EL (cell line): ENCODE measurements at places on chromosomes 11 and 22.

- no peak for DNase-seq
Observed at GRCh38 chr11:20909995-20910726, 240.8 kb downstream of the NELL1 start.

- DNase-seq: no peak
Observed at GRCh38 chr22:17779286-17780115, 5.2 kb upstream of the BID start.

- DNase-seq: no peak
Observed at GRCh38 chr11:15987046-15987445, 369.3 kb downstream of the SOX6 start.

DNA sequence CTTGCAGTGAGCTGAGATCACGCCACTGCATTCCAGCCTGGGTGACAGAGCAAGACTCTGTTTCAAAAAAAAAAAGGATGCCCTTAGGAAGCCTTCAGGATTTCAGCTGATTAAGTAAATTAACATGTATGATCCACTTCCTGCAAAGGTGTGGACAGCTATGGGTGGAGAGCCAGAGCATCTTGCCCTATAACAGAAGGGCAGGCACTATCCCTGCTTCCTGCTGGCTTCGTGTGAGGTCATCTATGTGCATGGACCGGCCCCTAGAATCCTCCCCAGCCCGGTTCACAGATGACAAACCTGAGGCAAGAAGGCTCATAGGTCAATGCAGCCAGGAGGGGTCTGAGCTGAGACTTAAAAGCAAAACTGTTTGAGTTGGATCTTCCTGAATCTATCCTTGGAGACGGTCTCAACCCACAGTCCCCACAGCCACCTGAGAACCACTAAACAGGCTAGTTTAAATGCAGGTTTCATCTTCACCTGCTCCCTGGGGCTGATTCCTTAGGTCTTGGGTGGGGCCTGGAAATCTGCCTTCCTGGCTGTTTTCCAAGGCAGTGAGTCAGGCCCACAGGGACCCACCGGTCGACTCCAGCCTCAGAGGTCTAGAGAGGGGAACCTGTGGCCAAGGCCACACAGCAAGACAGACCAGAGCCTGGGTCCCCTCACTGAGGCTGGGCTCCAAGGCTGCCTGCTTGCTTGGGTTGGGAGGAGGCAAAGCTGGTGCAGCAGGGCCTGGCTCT is 55.2 kb upstream of the MPEG1 start:
- DNase-seq: no peak

DNA sequence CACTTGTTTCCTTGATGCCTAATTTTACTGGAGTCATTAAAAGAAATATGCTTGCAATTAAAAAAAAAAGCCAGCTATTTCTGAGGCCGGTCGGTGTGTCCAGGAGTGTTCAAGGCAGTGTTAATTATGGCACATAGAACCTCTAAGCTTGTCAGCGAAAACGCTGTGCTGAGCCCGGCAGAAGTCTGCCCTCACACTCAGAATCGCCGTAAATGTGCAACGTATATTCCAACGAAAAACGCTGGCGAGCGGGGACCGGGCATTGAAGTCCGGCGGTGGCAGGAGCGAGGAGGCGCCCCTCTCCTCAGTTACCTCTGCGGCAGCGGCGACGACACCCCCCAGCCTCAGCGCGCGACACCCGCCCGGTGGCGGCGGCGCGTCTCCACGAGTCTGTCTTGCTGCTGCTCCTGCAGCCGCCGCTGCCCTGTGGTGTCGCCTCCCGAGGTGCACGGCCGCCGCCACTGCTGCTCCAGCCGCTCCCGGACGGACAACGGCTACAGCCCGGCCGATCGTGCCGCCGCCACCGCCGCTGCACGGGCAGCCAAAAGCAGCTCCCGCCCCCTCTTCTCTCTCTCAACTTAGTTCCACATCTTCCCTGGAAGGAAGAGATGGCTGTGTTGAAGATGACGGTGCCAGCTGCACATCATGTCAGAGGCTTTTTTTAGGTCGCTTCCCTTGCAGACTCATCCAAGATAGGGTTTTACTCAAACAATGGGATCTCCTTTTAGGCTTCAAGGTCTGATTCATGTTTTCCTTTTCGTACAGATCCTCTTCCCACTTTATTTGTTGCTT is 56.0 kb downstream of the JAM3 start:
- peak; percentile 39 for DNase-seq

GRCh38 chr11:96393753-96394348 is 4.0 kb downstream of the JRKL start:
- peak; percentile 51 for DNase-seq

- peak; percentile 65 for DNase-seq
Observed at GRCh38 chr11:66076561-66076960, 6.5 kb downstream of the PACS1 start.

DNA sequence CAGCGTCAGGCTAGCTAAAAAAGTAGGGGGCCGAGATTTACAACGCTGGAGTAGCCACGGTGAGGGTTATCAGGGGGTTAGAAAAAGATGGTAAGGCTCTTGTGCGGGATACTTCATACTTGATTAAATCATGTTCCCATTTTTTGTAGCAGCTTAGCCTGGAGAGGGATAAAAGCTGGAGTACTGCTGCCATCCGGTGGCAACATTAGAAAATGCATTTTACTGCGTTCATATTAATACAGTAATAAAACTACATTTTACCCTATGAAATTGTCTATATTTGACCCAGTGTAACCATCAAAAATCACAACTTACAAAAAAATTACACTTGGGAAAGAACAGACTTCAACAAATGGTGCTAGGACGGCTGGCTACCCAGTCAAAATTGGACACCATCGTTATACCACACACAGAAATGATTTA is 17.3 kb downstream of the RPUSD4 start:
- peak; percentile 45 for DNase-seq

- DNase-seq: peak; percentile 18
Observed at GRCh38 chr11:111836721-111837120, 34.7 kb downstream of the ALG9 start.

GRCh38 chr11:128905345-128906184 is 14.4 kb downstream of the KCNJ5 start:
- DNase-seq: peak; percentile 57

GRCh38 chr11:122646549-122647340 is 8.8 kb upstream of the UBASH3B start:
- peak; percentile 75 for DNase-seq

DNA sequence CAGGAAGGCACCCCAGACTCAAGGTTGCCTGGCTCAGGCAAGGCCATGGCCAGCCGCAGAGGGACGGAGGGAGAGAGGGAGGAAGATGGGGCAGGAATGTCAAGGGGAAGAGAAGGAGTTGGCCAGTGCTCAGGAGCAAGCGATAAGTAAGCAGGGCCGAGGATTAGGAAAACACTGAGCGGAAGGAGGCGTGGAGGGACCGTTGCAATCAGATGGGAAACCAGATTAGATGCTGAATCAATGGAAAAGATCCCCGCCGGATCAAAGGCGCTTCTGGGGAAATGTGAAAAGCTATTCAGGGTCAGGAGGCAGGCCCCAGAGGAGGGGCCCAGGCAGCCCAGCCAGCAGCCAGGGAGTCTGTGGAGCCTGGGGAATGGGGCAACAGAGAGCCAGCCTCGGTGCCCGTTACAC is 26.6 kb upstream of the MYEOV start:
- DNase-seq: no peak

DNA sequence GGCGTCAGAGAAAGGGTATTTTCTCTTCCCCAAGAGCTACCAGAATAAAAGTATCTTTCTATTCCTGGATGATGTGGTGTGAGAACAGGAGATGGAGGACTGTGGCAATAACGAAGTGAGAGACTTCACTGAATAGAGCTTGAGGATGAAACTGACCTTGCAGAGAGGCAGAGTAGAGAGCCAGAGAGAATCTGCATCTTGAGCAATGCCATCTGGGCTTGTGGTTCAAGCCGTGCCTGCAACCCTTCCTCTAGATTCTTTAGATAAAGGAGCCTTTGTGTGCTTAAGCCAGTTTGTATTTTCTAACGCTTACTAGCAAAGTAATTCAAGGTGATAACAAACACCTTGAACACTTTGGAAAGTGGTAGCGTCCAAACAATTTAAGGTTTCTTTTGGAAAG is 2.2 kb downstream of the ME3 start:
- DNase-seq: no peak

DNA sequence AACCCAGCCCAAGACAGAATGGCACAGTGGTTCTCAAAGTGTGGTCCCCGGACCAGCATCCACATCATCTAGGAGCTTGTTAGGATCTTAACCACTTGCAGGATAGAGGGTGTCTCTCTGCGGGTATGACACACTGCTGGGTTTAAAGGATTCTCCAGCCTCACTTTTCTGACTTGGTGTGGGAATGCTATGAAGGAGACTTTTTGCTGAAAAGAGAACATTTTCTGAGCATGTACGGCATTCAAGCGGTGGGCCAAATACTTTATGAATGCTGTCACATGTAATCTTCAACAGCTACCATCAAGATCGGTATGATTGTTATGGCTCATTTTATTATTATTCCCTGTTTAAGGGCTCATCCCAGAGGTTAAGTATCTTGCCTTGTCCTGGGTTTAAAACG is 1.8 kb upstream of the CD82 start:
- peak; percentile 67 for DNase-seq

- no peak for DNase-seq
Observed at GRCh38 chr11:34296412-34296811, 61.4 kb downstream of the ABTB2 start.

DNA sequence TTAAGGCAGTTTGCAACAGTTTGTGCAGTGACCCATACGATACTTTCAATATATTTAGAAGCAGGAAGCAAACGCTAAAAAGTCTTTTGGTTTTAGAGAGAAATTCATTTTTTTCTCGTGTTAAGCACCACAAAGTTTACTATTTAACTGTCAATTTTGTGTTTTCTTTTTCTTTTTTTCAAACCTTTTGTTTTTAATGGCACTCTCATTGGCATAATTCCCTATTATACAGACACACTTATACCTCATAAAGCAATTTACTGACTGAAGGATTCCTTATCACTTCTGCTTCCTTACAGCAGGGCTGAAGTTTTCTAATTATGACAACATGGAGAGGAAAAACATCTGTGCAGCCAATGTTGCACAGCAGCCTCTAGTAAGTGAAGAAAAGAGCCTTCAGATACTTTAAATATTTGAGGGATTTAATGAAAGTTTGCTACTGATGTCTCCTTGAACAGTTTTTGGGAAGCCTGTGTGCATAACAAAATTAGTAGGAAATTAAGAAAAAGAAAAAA is 2191.2 kb downstream of the LRRC4C start:
- DNase-seq: no peak

DNA sequence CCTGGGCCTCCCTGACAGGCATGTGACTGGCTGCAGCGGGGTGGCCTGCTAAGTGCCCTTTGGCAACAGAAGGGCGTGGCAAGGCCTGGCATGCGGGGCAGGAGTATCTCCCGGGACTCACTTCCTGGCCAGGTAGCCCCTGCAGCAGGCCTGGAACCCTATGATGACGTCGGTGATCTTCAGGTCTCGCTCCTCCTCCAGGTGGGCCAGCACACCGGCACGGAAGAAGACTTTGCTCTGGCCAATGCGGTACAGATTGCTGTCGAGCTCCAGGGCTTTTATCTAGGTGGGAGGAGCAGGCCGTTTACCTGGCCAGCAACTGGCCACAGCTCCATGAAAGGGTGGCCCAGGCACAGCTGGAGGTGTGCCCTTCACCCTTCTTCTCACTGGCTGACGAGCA is 50.9 kb downstream of the APOL1 start:
- DNase-seq: no peak

GRCh38 chr11:67376063-67376820 is 2.8 kb upstream of the CLCF1 start:
- DNase-seq: no peak

- DNase-seq: peak; percentile 86
Observed at GRCh38 chr11:118791111-118791960, at the start of gene DDX6. Gene DDX6, minus strand, starts transcription at chr11:118791164. Its CDS starts 4,913 bp downstream, at chr11:118786251.

- DNase-seq: no peak
Observed at GRCh38 chr11:12174128-12174476, 63.7 kb downstream of the MICAL2 start.

GRCh38 chr11:107679255-107680024 is 32.4 kb downstream of the SLN start:
- DNase-seq: no peak

- DNase-seq: no peak
Observed at GRCh38 chr11:80638296-80638695, 1197.5 kb upstream of the TENM4 start.

GRCh38 chr11:11521306-11522002 is 100.4 kb downstream of the GALNT18 start:
- DNase-seq: no peak

- DNase-seq: no peak
Observed at GRCh38 chr11:8360086-8360828, 96.6 kb upstream of the LMO1 start.

DNA sequence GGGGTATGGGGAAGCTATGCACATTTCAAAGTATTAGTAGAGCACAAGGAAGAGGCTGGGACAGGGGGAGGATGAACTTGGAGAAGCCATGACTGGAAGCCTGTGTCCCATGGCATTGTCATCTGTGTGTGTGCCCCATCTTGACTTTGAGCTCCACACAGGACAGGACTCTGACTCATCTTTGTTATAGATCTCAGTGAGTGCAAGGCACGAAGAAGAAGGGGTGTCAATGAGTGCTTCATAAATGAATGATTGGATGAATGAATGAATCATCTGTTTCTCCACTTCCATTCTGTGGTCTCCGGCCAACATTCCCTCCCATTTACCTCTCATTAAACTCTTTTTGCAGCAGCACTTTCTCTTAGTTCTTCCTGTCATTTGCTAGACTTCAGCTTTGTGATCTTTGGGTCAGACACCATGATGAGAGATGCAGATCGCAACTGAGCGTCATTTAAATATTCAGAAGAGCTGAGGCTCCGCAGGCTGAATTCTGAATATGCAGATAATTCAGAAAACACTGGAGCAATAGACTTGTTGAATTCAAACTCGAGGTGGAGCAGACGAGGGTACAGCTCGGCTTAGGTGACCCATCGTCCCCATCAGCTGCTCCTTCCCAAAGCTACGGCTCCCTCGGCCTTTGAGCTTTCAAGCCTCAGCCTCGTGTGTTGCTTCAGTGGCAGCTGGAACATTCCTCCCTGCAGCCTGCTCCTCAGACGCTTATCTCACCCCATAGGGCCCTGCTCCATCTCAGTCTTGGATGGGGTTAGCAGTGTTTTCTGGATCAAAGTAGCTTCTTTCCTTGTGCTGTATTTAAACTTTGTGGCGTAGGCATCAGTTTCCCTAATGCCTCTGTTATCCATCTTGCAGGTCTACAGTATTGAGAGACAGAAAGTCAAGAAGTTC is 30.8 kb downstream of the APOL3 start:
- no peak for DNase-seq
